Choroid plexus epithelial cell (primary cell): ENCODE measurements at places on chromosomes 5 and 9.

GRCh38 chr5:178772351-178772750 lies 41.9 kb upstream of the ZNF354A start:
- DNase-seq = no peak

- DNase-seq = peak; percentile 47
Observed at GRCh38 chr9:91245431-91246313, 116.0 kb downstream of the AUH start.

DNA sequence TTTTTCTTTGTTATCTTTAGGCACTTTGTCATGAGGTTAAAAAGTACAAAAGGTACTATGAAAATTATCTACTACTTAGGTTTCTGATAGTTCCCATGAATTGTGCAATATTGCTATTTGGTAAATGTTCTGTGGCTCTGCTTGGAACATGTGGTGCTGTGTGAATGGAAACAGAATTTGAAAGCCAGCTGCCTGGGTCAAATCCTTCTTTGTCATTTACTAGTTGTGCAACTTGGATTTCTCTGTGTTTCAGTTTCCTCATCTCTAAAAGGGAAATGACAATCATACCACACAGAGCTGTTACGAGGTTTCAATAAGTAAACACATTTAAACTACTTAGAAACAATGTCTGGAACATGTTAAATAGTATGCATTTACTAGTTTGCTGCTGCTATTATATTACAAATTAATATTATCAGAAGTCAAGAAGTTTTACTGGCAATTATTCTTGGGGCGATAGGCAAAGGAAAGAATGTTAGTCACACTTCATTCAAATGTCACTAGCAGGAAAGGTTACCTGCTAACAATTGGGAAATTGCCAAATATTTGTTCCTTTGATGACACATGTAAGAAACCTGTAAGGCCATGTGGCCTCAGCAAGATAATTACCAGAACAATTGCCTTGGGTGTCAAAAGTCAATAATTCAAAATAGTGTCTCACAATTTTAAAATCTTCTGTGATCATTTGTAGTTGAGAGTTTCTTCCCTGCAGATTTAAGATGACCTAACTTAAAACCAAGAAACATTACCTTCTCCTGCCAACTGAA lies 184.8 kb downstream of the KIAA0825 start:
- DNase-seq = peak; percentile 97

- no peak for DNase-seq
Observed at GRCh38 chr5:173198049-173198448, 37.0 kb downstream of the NKX2-5 start.

GRCh38 chr5:115170929-115171510 lies 1.3 kb upstream of the TRIM36 start:
- DNase-seq = peak; percentile 5

GRCh38 chr9:87428659-87429058 lies 69.0 kb upstream of the DAPK1 start:
- DNase-seq = no peak

GRCh38 chr5:76547242-76547890 lies 75.8 kb downstream of the F2RL2 start:
- DNase-seq = no peak

DNA sequence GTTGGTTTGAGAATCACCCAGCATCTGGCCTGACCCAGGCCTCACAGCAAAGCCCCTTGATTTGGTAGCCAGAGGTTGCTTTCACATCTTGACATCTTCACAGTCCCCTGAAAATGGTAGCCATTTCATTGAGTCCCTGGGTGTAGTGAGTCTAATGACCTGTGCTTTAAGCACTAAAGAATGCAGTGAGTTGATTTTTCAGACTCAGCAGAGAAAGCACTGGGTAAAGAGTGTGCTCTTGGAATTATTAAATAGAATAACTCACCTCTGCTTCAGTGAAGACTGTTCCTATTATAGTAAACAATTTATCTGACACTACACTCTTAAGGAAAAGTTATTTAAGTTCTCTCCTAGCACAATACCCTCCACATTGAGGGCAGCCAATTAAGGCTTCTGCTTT lies 56.2 kb downstream of the PTCD2 start:
- DNase-seq = no peak

- DNase-seq = peak; percentile 52
Observed at GRCh38 chr5:149227168-149227826, 44.4 kb upstream of the AFAP1L1 start.

DNA sequence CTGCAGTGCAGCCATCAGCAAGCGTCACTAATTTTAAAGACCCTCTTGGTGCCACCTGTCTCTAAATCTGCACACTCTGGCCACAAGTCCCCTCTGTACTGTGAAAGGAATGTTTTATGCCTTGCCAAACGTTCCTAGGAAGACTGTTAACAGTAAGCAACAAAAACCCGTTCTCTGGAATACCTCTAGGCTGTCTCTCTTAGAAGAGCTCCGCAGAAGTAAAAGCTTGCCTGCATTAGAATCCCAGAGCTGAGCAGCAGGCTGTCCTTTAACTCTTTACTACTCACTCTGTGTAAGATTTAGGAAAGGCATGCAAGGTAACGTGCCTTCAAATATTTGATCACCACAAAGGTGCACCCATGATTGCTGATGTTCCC lies 53.9 kb upstream of the C9orf72 start:
- no peak for DNase-seq

DNA sequence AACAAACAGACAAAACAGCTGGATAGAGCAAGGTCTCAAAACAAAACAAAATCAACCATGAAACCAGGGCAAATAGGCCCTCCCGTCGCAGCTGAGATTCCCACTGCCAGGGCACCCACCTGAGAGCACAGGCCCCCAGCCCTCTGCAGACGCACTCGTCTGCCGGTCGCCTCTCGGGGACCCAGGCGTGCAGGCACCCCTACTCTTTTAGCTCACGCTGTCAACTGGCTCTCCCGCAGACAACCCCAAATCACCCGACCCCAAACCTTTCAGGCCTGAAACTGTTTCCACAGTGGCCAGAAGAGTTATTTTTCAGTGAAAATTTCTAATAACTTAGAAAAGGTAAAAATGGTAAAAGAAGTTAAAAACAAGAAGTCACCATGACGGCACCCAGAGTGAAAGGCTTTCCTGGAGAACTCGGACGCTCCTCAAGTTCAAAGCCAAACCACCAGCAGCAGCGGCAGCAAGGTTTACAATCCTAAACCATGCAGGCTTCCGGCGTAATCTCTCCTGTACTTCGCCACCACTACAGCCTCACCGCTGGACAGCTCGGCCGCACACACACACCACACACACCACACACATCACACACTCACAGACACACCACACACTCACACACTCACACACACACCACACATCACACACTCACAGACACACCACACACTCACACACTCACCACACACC lies 1.9 kb upstream of the UBE2QL1 start:
- DNase-seq = peak; percentile 6

DNA sequence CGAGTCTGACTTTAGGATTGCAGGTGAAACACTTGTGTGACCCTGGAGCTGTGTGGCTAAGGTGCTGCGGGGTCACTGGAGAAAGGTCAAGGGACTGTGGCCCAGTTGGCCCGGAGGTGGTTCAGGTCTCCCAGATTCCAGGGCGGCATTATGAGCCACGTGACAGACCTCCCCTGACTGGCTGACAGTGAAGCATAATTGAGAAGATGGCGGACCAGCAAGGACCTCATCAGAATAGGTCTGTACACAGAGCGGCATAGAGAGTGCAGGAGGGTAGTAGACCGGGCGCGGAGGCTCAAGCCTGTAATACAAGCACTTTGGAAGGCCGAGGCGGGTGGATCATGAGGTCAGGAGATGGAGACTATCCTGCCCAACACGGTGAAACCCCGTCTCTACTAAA lies 815 bp upstream of the ODF2 start:
- DNase-seq = no peak

GRCh38 chr9:942805-943580 lies 33.5 kb upstream of the DMRT3 start:
- DNase-seq = no peak

DNA sequence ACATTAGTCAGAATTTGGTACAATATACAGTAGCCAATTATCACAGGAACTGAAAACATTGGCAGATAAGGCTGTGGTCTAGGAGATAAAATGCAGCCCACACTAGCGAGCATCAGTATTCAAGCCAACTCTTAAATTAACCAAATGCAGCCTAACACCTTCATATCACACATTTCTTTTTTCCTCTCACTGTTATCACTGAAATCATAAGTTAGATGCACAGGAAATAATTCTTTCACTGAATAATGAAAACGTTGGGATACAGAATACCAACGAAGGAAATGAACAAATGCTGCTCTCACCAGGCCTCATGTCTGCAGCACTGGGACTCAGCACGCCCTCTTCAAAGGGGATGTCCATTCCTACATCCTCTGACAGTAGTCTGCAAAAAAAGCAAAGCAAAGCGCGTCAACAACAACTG lies 109.1 kb upstream of the PCA3 start:
- peak; percentile 83 for DNase-seq

GRCh38 chr5:171311322-171312077 lies 2.5 kb downstream of the TLX3 start:
- DNase-seq = peak; percentile 47

GRCh38 chr5:58666598-58667581 lies 84.0 kb downstream of the RAB3C start:
- DNase-seq = no peak

- DNase-seq = no peak
Observed at GRCh38 chr9:124032247-124032646, 20.7 kb downstream of the LHX2 start.

- no peak for DNase-seq
Observed at GRCh38 chr5:168827636-168828035, 248.5 kb upstream of the PANK3 start.

GRCh38 chr5:125411071-125411743 lies 664.8 kb upstream of the ZNF608 start:
- peak; percentile 67 for DNase-seq

- no peak for DNase-seq
Observed at GRCh38 chr9:117992006-117992405, 287.8 kb downstream of the TLR4 start.

DNA sequence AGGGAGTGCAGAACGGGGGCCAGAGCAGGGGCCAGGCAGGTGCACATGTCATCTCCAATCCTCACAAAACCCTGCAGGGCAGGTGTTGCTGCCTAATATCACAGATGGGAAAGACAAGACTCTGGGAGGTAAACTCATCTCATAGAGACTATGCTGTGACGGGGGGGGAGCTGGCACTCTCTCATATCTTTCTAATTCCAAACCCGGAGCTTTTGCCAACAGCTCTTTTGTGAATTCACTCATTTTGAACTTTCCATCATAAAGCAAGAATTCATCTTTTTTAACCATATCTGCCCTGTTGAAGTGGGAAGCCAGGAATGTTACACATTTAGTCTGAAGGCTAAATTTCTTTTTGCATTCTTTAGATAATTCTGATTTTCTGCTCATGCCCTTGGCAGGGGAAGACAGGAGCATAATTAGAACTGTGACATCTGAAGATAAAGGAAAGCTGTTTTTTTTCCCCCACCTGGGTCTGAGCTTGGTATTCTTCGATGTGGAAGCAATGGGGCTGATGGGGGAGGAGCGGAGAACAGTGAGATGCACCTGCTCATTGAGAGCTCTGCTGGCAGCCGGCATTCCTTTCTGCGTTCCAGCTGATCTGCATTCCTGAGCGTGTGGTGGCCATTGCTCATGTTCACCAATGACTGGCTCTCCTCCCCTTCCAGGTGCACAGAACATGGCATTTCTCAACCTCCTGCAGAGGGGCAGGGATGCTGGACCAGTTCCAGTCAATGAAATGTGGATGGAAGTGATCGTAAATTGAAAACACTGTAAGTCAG lies 159.2 kb downstream of the NSG2 start:
- DNase-seq = no peak

- no peak for DNase-seq
Observed at GRCh38 chr9:22808876-22809275, 362.3 kb downstream of the DMRTA1 start.

DNA sequence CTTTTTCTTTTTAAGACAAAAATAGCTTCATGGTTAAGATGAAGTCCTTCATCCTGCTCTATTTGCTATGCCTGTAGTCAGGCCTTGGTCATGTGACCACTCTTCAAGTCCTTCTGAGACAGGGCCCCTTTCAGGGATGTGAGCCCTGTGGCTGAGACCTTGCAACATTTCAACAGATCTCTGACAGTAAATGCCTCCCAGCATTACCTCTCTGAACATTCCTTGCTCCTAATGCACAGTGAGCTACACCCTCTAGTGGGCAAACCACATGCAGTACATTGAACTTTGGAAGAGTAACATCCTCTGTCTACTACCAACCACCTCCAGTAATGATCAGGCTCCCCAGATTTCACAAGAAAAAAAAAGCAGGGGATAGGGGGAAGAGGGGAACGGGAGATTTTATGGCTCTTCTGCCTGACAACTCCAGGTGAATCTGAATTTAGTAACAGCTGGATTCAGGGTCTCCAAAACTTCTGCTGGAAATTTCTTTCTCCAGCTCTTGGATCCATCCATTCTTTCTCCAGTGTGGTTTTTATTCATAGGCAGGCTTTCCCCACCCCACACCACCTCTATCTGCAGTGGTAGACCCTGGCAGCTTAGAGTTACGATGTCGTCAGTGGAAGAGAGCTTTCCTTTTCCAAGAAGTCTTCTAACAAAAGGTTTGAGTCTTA lies 8.9 kb upstream of the FBXO38 start:
- DNase-seq = peak; percentile 90

DNA sequence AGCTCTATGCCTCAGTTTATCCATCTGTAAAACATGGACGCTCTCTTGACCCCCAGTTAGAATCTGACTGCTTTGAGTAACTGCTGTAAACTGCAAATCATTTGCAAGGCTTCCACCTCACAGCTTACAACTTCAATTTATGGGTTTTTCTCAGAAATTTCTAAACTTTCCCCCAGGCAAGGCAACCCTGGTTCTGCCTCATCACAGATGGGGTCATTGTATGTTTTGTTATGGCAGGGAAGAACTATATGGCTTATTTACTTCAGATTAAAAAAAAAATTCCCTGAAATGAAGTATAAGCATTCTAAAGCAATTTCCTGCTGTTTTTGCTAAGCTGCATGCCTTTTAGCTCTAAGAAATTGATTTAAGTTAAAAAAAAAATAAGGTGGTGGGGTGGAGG lies 60.0 kb downstream of the TMEM215 start:
- DNase-seq = no peak

- DNase-seq = peak; percentile 51
Observed at GRCh38 chr9:36623280-36623679, 50.6 kb downstream of the MELK start.

DNA sequence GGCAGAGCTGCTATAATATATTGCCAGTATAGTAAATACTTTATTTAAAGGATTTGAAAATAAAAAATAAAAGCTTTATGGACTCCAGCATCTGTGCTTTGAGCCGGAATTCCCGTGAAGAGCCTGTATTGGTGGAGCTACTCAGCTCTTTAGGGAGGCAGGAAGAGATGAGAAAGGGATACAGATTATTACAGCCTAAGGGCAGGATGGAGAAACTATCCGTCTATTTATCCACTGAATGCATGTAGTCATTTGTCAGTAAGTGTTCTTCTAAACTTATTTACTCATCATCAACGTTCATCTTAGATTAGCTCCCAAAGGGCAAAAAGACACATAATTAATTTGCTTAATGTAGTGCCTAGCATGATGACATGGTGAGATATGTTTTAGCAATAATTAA lies 48.4 kb downstream of the SLC1A1 start:
- no peak for DNase-seq

- no peak for DNase-seq
Observed at GRCh38 chr5:75337366-75338021, 474 bp downstream of the HMGCR start.

GRCh38 chr5:132971483-132972435 lies 8.3 kb upstream of the AFF4 start:
- no peak for DNase-seq

GRCh38 chr5:124868676-124869075 lies 122.2 kb upstream of the ZNF608 start:
- no peak for DNase-seq
